ENCODE measurements at places on chromosomes 7 and 10. TPM values are rescaled to one million over a fixed set of nuclear protein-coding genes. Genes with fewer than 3 reads are reported as not detected.

DNA sequence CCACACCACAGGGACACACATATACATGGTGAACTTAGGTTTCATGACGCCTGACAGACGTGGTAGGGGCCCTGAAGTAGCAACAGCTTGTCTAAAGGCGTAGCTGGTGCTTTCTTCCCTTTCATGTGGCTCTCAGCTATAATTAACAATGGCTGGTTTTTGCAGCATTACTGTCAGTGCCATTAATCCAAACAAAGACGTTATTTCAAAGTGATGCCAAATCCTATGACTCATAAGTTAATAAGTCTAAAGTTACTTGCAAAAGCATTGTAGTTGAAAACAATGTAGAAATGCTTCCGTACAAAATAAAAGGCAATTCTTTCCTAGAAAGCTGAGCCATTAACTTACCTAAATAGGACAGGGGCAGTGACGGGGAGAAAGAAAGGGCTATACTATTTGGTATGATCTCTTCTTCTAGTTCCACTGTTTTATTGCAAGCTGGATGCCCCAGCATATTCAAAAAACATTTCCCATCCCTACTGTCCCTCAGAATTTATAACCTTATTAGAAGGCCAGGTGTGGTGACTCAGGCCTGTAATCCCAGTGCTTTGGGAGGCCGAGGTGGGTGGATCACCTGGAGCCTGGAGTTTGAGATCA, 105.4 kb downstream of the ODAD2 start:
- no peak for DNase-seq

Gene VSTM4
- total RNA-seq, result not detected

DNA sequence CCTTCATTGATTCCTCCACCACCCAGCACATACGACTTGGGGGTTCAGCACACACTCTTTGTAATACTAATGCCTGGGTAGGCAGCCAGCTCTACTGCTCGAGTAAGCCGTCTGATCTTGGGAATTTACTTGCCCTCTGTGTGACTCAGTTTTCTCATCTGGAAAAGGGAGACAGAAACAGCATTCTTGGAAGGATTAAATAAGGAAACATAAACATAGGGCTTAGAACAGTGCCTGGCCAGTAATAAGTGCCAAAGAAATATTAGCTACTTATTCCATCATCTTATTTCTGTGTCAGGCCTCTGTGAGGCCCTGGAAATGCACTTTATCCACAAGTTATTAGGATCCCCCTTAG, 130.1 kb downstream of the TNS3 start:
- no peak for DNase-seq

DNA sequence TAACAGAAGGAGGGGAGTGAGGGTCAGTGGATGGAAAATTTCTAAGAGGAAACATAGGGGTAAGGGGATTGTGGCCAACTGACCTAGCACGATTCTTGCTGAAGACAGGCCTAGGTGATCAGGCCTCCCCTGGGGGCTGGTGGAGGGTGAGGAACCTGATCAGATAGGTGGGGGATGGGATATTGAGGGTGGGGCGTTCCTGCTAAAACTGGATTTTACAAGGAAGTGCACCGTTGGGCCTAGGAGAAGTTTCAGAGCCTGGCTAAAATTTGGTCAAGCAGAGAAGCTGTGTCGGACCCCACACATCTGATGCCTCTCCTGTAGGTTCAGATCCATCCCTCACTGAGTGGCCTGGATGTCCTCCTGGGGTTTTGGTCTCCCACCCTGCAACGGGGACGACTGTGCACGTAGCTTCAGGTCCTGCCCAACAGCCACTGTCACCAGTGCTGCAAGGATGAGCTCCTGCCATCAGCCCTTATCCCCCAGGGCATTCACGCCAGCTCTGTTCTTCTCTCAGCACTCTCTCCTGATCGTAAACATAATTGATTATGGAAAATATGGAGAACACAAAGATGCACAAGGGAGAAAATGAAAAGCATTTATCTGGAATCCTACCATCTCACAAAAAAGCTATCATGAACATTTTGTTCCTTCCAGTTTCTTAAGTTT, 89.9 kb downstream of the ADCY1 start:
- DNase-seq, result no peak

- DNase-seq, result peak; percentile 95
Observed at GRCh38 chr10:103548581-103549348, 55.3 kb downstream of the NEURL1 start.

DNA sequence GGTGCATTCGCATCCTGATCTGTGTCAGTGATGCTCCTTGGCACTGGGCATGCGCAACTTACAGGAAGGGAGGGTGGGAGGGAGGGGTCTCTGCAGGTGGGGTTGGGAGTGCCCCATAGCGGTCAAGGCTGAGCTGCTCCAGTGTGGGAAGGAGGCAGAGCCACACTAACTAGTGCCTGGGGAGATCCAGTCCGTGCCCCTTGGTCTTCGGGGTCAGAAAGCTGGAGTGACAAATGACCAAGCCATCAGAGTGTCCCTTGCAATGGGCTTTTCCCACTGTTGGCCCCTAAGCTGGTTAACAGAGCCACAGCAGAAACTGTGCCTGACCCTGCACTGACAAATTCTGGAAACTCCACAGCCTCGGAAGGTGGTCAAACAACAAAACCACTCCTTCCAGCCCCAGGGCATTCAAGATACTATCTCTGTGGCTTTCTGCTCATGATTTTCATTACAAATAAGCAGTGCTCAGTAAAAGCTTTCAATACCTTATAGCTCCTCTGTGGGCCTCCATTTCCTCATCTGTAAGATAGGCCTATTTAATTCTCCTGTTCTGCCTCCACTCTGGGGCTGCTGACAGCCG, 138.1 kb upstream of the UNC5B start:
- no peak for DNase-seq

Gene CCZ1
- total RNA-seq, result 68.7 TPM

Gene SLC26A5
- total RNA-seq, result not detected

Gene ENTPD1
- not detected for total RNA-seq

GRCh38 chr7:31562002-31562401, 48.1 kb downstream of the ITPRID1 start:
- no peak for DNase-seq

Gene TUBB8
- total RNA-seq, result 1.4 TPM

- DNase-seq, result no peak
Observed at GRCh38 chr7:128812514-128813168, 17.6 kb upstream of the FLNC start.

Gene STEAP2
- total RNA-seq, result 0.80 TPM

GRCh38 chr7:11776039-11776438, 56.0 kb downstream of the THSD7A start:
- no peak for DNase-seq

- DNase-seq, result no peak
Observed at GRCh38 chr10:100741378-100742075, 3.9 kb upstream of the PAX2 start.

Gene PDK4
- total RNA-seq, result not detected

DNA sequence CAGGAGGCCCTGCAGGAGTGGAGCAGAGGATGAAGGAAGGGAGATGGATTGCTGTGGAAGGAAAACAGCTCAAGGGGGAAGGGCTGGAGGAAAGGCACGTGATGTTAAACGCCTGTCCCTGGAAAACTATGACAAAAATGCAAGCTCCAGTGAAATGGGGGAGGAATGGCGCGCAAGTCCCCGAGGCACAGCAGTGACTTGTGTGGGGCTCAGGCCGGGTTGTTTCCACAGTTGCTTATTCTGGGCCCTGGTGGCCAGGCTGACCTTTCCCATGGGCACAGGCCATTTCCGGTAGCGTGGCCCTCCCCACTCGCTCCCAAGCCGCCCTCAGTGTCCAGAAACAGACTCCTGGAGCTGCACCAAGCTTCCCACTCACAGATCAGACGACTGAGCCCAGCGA, 68.1 kb upstream of the PDGFA start:
- no peak for DNase-seq

DNA sequence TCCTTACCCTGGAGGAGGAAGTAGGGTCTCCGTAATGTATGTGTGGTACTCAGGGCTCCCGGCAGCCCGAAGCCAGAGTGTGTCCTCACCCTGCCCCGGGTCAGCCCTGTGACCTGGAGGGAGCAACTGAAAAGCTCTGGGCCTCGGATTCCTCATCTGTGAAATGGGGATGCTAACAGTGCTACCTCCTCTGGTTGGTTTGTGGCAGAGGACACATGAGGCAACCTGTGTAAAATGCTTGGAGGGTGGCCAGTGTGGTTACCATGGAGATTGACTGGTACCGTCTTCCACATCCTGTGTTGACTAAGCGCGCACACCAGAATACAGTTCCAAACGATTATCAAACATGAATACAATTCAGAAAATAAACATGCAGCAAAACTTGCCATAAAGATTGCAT, 163.8 kb upstream of the KLF6 start:
- no peak for DNase-seq

- no peak for DNase-seq
Observed at GRCh38 chr7:920351-921070, 34.0 kb downstream of the ADAP1 start.

DNA sequence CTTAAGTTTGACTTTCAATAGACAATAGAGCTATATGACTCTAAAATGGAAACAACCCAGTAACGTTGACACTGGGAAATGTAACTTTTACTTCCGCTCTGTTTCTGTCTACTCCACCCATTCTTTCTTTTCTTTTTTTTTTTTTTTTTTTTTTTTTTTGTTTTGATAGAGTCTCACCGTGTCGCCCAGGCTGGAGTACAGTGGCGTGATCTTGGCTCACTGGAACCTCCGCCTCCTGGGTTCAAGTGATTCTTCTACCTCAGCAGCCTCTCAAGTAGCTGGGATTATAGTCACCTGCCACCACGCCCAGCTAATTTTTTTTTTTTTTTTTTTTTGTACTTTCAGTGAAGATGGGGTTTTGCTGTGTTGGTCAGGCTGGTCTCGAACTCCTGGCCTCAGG, 13.9 kb downstream of the PRSS2 start:
- no peak for DNase-seq

DNA sequence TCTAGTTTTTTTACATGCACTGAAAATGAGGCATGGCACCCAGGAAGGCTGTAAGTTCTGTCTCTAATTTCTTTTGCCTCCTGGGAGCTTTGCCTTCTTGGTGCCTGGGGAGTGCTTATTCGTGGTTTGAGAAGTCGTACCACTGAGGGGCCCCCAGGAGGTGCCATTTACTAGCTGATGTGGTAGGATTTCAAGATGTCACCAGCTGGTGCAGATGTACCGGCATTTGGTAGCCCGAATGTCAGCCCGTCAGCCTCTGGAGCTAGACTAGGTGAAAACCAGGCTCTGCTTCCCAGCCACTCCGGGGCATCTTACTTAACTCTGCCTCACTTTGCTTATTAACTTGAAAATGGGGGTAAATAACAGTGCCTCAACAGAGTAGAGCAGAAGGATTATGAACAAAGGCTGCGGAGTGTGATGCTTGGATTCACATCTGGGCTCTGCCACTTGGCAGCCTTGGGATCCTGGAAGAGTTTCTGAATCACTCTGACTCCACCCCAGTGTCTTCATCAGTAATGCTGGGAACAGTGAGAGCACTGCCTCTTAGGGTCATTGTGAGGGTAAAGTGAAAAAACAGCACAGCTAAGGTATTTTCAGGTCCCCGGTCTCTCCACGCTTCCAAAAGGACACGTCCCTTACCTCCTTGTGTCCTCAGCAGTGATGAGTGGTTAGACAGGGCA, 31.4 kb upstream of the BTBD16 start:
- no peak for DNase-seq

GRCh38 chr10:5292196-5292735, 72.5 kb upstream of the UCN3 start:
- no peak for DNase-seq

DNA sequence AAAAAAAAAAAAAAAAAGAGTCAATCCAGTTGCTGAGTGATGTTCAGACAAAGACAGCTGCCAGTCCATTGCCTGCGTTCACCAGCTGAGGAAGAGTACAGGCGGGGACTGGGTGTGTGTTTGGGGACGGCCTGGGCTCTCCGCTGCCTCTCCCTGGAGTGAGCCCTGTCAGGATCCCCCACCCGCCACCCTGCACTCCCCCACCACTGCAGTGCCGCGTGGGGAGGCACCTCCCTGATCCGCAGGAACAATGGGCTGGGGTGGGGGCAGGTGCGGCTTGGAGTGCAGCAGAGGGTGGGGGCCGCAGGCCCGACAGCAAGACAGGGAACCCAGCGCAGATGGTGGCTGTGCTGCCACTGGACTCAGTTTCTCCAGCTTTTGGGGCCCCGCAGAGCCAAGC, 1.4 kb downstream of the HSPA12A start:
- no peak for DNase-seq

DNA sequence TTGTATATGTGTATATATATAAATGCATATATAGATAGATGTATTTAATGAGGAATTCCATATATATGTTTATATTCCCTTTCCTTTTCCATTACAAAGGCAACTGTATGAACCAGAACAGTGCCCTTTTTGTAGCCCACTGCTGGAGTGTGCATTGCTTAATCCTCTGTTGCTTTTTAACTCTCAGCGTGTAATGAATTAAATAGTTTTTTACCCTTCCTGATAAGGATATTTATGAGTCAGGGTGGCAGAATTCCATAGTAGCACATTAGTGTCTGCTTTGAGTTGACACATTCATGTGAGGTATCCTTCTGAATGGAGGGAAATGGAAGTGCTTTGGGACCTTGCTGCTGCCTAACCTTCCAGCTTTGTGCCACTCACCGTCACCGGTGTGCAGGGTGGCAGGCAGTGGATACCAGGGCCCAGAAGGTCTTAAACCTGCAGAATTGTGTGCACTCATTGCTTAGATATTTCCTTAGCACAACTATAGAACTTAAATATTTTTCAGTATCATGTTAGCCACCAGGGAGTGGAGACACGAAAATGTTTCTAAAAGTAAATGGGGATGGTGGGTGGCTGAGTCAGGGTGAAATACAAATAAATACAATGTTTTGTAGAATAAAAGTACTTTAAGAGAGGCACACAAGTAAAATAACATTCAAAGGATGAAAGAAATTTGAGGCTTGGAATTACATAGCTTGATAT, 117.9 kb downstream of the SND1 start:
- DNase-seq, result no peak

GRCh38 chr7:152521420-152522337, 85.9 kb upstream of the KMT2C start:
- no peak for DNase-seq

DNA sequence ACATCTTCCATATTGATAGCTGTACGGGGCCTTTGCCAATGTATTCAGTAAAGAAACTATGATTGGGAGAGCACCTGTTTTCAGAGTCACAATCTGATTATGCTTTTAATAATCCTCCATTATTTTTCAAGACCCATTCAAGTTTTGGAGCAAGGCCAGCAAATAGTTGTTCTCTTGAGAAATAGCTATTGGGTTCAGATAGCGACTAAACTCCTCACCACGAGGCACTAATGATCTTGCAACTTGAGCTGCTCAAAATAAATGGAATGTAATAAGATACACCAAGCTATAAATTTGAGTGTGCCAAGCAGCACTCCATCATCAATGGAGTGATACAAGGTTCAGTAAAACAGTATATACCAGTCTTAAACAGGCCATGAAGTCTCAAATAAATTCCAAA, 7.4 kb upstream of the MALRD1 start:
- DNase-seq, result no peak

- DNase-seq, result no peak
Observed at GRCh38 chr10:88994019-88994418, 3.4 kb downstream of the FAS start.

- DNase-seq, result no peak
Observed at GRCh38 chr10:120394446-120394845, 62.6 kb upstream of the PLPP4 start.

Gene SDK1
- not detected for total RNA-seq

- peak; percentile 4 for DNase-seq
Observed at GRCh38 chr10:78365694-78366093, 332.0 kb downstream of the RPS24 start.
